IPS DF 6.9 (cell line): ENCODE measurements at places on chromosomes 4 and X.

DNA sequence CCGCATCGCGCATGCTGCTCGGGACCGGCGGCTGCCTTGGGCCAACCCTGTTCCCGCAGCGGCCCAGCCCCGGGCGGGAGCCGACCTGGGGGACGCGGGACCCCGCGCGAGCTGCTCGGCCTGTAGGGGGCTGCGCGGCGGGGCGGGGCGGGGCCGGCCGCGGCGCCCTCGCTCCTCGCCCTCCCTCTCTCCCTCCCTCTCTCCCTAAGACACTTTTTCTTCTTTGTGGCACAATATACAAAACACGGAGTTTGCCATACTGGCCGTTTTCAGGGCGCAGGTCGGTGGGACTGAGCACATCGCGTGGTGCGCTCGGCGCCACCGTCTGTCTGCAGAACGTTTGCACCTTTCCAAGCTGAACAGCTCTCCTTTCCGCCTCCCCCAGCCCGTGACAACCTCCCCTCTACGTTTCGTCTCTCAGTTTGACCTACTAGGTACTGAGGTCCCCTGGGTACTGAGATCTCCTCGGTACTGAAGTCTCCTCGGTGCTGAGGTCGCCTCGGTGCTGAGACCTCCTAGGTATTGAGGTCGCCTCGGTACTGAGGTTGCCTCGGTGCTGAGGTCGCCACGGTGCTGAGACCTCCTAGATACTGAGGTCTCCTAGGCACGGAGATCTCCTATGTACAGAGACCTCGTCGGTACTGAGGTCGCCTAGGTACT, 261.1 kb upstream of the PLCXD1 start:
- DNase-seq, result no peak

- no peak for DNase-seq
Observed at GRCh38 chr4:3766036-3766784, at the start of gene ADRA2C. ADRA2C (plus strand) TSS chr4:3766385; CDS start chr4:3766607, 222 bp downstream.

DNA sequence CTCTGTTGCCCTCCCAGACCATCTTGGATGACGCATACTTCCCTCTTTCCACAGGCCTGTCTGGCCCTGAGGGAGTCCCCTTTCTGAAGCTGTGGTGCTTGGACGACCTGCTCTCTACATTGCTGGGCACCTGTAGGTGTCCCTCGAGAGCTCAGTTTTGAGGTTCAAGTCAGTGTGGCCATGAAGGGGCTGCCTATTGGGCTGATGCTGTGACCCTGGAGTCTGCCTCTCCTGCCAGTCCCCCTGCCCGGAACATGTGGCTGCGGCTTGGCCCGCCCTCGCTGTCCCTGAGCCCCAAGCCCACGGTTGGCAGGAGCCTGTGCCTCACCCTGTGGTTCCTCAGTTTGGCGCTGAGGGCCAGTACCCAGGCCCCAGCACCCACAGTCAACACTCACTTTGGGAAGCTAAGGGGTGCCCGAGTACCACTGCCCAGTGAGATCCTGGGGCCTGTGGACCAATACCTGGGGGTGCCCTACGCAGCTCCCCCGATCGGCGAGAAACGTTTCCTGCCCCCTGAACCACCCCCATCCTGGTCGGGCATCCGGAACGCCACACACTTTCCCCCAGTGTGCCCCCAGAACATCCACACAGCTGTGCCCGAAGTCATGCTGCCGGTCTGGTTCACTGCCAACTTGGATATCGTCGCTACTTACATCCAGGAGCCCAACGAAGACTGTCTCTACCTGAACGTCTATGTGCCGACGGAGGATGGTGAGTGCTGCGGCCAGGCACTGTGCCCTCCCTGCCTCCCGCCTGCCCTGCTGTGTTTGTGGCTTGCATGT, 3.0 kb downstream of the NLGN3 start:
- DNase-seq, result no peak

DNA sequence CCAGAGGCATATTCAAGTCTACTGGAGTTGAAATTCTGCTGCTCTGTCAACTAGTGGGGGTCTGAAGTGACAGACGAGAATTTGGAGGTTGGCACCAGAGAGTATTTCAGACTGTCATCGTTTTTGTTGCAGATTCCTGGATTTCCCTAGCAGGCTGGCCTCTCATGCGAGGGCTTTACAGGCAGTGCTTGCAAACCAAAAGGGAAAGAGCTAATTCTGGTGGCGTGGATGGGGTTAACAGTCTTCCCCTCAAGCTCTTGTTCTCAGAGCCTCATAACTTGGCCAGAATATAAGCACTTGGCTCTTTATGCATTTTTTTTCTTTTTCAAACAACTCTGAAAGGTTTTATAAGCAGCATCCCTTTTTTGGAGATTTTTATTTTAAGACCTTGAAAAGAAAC, at the start of gene SPARCL1:
TSS of gene SPARCL1 (minus strand) at position 190 of the 400 bp plus-strand sequence. CDS start 29,802 bp downstream, outside the sequence.
- no peak for DNase-seq

- no peak for DNase-seq
Observed at GRCh38 chr4:130053723-130054122, 957.8 kb downstream of the C4orf33 start.

- no peak for DNase-seq
Observed at GRCh38 chr4:114040319-114041116, 61.1 kb upstream of the ARSJ start.

DNA sequence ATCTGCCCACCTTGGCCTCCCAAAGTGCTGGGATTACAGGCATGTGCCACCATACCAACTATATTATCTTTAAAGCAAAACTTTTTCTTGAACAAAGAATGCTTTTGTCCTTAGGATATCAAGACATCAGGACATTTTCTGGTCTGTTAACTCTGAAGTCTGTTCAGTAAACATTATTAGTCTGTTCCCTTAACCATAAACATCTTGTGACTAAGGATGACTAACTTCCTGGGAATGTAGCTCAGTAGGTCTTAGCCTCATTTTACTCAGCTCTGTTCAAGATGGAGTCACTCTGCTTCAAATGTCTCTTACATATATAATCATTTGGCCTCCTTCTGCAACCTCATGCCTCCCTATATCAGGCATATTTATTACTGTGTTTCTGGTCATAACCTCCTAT, 122.9 kb downstream of the UBE2NL start:
- DNase-seq, result no peak

DNA sequence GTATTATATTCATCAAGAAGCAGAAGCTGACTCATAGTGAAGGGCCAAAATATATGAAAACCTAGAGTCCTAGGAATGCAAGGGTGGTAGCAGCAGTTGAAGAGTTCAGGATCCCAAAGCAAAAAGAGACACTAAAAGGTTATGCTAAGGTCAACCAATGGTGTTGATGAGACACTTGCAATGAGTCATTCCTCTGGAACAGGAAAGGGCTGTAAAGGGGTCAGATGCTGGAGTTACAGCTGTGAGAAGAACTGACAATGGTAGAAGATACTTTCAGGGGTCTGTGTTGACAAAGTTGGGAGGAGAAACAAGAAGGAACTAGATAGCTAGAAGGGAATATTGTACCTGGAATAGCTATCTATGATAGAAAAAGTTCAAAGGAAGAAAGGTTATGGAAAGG, 47.5 kb downstream of the ZGRF1 start:
- DNase-seq, result no peak

- DNase-seq, result no peak
Observed at GRCh38 chrX:40151211-40152172, 53.7 kb upstream of the BCOR start.

GRCh38 chr4:38189445-38189844, 229.2 kb downstream of the PTTG2 start:
- no peak for DNase-seq

- no peak for DNase-seq
Observed at GRCh38 chr4:184510401-184510800, 36.1 kb upstream of the IRF2 start.

DNA sequence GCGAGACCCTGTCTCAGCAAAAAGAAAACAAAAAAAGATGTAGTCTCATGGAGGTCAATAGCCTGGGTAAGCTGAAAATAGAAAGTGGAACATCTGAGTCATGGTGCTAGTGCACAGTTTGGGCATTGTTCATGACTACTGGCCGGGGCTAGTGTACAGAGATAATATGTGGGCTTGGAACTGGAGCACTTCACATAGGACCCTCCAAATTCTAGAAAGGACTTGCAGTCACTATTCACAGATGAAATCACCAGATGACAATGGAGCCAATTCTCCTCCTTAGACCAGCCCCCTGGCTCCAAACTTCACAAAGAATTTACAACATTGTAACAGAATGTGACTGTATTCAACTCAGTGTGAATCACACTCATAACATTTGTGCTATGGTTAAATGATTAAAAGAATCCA, 367.8 kb upstream of the SLC7A11 start:
- no peak for DNase-seq

GRCh38 chr4:51842167-51842553, 793 bp upstream of the DCUN1D4 start:
- DNase-seq, result no peak

DNA sequence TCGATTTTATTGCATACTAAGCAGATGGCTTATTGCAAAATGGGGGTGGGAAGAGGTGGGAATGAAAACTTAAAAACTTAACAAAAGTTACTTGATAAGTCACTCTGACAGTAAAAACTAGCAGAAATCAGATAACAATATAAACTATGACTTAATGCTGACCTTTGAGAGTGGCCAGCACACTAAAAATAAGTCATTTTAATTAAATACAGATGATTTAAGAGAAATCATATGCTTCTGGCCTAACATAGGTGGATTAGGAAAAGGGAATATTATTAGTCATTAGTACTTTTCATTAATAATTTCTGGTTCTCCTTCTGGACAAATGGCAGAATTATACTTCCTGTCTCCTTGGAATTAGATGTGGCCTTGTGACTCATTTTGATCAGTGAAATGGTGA, 756.7 kb downstream of the PCDH19 start:
- DNase-seq, result no peak
